ENCODE measurements at places on chromosomes 6 and 20. TPM values are rescaled to one million over a fixed set of nuclear protein-coding genes. Genes with fewer than 3 reads are reported as not detected.

Gene DSN1
- total RNA-seq: 3.2 TPM

Gene PKHD1
- total RNA-seq: 0.02 TPM

- peaks cover 15% of the 10 kb centered on the region for H3K4me1 ChIP-seq
- no peaks in the 10 kb centered on the region for H3K27me3 ChIP-seq
- no peaks in the 10 kb centered on the region for H3K36me3 ChIP-seq
- H3K4me3 ChIP-seq: no peak overlapping the region
- no peak for DNase-seq
Measured at GRCh38 chr6:3389390-3390167, 67.3 kb downstream of the SLC22A23 start.

DNA sequence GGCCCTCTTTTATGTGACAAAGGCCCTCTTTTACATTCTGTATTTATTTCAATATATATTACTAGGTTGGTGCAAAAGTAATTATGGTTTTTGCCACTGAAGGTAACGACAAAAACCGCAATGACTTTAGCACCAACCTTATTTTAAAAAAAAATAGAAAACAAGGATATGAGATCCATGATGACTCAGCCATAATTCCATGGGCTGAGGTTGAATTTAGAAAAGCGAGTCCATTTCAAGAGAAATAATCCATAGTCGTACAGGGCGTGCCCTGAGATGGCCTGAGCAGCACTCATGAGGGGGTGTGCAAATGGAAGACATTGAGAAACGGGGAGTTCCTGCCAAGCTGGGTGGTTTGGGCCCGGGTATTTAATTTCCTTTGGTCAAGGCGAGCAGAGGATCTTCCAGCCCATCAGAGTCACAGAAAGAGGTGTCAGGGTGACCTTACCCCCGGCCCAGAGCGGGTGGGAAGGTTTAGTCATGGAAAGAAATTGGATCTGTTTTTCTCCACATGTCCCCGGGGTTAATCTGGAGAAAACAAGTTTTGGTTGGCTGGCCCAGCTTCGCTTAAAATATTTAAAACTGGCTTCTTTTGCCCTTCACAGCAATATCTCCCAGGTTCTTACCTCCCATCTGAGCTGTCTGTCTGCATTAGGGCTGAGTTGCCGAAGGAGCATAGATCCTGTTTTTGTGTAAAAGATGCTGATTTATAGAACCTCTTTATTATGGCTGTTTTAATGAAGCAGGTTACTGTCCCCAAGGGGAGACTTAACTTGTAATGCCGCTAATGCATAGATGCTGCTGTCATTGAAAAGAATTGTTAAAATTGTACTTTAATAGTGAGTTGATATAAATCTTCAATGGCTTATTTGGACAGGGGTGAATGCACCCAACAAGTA, 255.6 kb downstream of the PREX1 start:
- no peak overlapping the region for H3K4me3 ChIP-seq
- H3K36me3 ChIP-seq: no peaks in the 10 kb centered on the region
- H3K27ac ChIP-seq: no peak overlapping the region
- DNase-seq: peak; percentile 45

Gene NKX2-4
- not detected for total RNA-seq

Gene CLPSL1
- not detected for total RNA-seq

Gene HAO1
- not detected for total RNA-seq

Gene WFDC12
- total RNA-seq: not detected

All from gastrocnemius medialis (tissue), 4 donors.